ENCODE measurements at places on chromosomes 6 and 20.

- DNase-seq: no peak
These were observed 37.4 kb upstream of the SYNDIG1 start for GRCh38 chr20:24432046-24432442.

GRCh38 chr6:166417285-166417691 is 34.5 kb upstream of the MPC1 start:
- DNase-seq: no peak

DNA sequence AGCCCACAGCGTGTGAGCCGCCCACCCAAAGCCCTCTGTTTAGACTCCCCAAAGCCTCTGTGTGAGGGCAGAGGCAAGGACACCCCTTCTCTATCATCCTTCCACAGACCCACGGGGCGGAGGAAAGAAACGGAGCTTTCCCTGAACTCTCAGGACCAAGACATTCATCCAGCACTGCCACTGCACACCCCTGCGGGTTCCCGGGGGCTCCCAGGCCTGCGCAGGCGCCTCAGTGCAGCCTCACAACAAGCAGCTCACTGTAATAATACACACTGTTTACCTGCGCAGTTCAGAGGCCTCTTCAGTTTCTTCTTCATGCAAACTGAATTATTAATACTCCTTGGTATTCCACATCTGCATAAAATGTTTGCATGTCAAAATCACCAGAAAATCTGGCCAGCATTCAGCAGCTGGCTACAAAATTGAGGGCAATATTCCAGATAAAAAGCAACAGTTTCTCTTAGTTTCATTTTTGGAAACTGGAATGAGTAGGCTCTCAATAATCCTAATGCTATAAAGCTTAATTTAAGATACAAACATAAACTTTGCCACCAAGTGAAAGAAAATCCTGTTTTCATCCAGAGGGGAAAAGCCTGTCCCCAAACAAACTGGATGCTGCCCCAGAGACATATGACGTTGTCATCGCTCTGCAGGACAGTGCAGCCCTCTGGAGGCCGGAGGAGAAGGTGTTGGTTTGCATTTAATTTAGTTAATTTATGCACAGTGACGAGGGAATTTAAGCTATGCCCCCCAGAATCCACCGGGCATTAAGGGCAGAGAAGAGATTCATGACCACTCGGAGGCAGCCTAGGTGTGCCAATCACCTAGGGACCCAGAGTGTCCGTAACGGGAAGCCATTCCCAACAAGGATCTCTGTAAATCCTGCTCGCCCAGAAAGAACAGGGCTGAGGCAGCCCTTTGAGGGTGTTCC is 45.3 kb downstream of the NINL start:
- DNase-seq: no peak

GRCh38 chr20:62149532-62150309 is 6.2 kb downstream of the SS18L1 start:
- DNase-seq: no peak

GRCh38 chr20:15098351-15098750 is 760.9 kb upstream of the FLRT3 start:
- no peak for DNase-seq

DNA sequence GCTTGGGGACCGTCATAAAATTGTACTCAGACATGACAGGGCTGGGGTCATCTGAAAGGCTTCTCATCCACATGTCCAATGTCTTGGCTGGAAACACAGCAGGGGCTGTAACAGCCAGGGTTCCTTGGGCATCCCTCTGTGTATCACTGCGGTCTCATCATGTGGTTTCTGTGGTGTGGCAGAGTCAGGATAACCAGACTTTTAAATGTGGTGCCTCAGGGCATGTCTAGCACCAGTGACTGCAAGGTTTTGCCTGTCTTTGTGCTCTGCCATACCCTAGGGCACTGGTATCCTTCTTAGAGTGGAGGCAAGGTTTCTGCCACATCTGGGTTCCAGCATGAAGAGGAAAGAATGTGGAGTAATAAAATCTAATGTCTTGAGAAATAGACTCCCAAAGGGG is 124.2 kb downstream of the PLEKHG1 start:
- DNase-seq: no peak

GRCh38 chr6:165701564-165702354 is 38.7 kb upstream of the PDE10A start:
- no peak for DNase-seq

GRCh38 chr6:50585441-50586330 is 127.6 kb upstream of the TFAP2D start:
- DNase-seq: no peak

- no peak for DNase-seq
These were observed 25.1 kb upstream of the FBXO30 start for GRCh38 chr6:145839653-145840052.

- DNase-seq: no peak
These were observed 508.0 kb downstream of the TBC1D32 start for GRCh38 chr6:120826253-120826652.

DNA sequence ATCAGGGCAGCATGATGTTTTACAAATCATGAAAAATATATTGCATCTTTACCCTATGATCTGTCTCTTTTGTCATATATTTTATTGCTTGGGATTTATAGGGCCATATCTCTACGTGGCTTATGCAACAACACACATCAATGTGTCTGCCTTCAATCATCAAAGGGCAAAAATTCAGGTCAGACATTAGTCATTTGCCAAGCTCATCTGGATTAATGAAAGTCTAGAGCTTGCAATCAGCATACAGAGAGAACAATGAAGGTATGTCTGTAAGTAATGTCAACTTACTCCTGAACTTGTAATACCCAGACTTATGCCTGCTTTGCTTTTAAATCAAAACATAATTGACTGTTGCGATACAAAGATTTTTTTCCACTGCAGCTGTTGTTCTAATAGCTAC is 282.7 kb downstream of the HAO1 start:
- no peak for DNase-seq

- no peak for DNase-seq
These were observed 47.9 kb upstream of the RNF8 start for GRCh38 chr6:37305841-37306425.

- DNase-seq: no peak
These were observed 112.4 kb upstream of the ZNF217 start for GRCh38 chr20:53706008-53706465.

GRCh38 chr20:38108986-38109541 is 56.0 kb downstream of the TGM2 start:
- no peak for DNase-seq

GRCh38 chr6:169291646-169292337 is 38.1 kb upstream of the THBS2 start:
- DNase-seq: no peak

- DNase-seq: no peak
These were observed 10.4 kb upstream of the RPF2 start for GRCh38 chr6:110971468-110971867.

DNA sequence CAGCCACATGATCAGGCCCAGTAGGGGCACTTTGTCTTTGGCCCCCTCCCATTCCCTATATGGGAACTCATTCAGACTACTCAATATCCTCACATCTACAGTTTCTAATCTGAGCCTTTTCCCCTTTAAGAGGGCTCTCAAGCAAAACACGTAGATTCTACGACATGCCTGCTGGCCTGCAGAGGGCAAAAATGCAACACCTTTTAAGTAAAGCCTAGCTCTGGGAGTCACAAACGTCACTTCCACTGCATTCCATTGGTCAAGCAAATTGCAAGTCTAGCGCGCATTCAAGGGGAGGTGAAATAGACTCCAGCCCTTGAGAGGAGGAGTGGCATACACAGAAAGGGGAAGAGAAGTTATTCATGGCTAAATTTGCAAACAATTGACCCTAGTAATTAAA is 70.6 kb downstream of the CDC40 start:
- no peak for DNase-seq

GRCh38 chr6:36873612-36874442 is 776 bp downstream of the PPIL1 start:
- DNase-seq: no peak

DNA sequence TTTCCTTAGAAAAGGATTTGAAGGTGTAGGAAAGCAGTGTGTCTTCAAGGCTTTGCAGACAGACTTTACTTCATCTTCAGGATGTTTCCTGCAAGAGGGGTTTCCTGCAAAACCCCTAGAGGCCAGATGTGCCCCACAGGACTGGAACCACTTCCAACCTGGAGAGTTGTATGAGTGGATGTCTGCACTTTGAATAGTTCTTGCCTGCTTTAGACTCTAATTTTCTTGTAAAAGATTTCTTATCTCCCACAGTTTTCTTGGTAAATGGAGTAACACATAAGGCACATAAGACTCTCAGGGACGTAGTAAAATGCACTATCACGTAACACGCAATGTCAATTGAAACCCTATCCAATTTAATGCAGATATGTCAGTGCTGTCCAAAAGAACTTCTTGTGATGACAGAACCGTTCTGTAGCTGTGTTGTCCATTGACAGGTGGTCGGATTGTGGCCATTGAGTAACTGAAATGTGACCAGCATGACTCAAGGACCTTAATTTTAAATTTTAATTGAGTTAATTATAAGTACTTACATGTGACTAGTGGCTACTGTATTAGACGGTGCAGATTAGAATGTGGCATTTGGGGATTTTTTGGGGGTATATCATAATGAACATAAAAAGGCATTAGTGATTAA is 118.7 kb downstream of the JARID2 start:
- DNase-seq: no peak

DNA sequence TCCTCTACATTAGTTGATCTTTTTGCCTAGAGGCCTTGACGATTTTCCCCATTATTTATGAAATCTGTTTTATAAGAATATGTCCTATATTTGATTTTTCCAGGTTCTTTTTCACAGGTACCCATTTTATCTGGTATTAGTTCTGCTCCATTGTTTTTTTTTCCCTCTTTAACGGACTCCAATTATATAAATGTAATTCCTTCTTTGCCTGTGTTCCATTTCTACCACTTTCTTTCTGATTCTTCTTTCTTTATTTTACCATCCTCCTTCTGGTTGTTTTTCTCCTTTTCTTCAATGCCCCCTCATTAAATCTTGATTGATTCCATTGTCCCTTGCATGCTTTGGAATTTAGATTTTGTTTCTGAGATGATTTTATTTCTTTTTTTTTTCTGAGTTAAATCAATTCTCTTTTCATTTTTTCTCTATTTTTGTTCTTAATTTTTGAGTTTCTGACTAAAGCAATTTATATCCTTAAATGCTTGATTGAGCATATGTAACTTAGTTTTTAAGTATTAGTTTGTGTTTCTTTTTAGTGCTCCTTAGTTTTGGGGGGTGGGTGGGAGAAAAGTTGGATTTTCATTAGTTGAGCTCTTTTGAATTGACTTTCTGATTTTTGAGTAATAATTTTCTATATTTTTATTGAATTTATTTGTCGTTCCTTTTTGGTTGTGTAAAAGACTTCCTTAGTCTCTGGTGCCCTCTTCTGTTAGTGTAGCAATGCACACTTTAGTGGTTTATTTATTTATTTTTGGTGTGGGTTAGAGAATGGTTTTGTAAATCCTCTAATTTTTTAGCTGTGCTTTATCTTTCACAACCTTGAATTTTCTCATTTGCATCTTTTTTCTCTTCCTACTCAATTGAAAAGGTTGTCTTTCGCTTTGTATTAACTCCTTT is 140.8 kb downstream of the FARS2 start:
- DNase-seq: no peak

- DNase-seq: no peak
These were observed 167.6 kb upstream of the CST7 start for GRCh38 chr20:24781418-24781980.

DNA sequence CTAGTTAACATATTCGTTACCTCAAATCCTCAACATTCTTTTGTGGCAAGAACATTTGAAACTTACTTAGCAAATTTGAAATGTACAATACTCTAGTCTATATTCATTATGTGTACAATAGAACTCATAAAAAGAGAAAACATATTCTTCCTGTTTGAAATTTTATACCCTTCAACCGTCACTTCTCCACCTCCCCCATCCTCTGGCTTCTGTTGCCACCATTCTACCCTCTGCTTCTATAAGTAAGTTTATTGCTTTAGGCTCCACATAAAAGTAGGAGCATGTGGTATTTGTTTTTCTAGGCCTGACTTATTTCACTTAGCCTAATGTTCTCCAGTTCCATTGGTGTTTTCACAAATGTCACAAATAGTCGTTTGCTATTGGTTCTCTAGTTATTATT is 205.3 kb downstream of the TENT5A start:
- no peak for DNase-seq

- no peak for DNase-seq
These were observed 53.5 kb upstream of the UNC93A start for GRCh38 chr6:167237438-167238145.

DNA sequence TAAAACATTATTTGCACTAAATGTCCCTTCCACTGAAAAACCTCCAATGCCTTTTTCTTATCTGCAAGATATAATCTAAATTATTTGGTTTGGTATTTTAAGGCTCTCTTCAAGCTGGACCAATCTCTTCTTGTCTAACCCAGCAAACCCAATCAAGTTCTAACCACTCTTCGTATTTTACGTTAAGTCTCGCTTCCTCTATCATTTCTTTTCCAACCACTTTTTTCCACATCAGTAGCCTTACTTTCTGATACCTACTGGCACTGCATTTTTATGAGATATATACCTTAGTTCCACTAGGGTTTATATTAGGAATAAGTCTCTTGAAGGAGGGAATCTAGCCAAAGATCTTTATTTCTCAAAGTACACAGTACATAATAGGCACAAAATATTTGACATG is 19.1 kb downstream of the FBXL4 start:
- DNase-seq: no peak

DNA sequence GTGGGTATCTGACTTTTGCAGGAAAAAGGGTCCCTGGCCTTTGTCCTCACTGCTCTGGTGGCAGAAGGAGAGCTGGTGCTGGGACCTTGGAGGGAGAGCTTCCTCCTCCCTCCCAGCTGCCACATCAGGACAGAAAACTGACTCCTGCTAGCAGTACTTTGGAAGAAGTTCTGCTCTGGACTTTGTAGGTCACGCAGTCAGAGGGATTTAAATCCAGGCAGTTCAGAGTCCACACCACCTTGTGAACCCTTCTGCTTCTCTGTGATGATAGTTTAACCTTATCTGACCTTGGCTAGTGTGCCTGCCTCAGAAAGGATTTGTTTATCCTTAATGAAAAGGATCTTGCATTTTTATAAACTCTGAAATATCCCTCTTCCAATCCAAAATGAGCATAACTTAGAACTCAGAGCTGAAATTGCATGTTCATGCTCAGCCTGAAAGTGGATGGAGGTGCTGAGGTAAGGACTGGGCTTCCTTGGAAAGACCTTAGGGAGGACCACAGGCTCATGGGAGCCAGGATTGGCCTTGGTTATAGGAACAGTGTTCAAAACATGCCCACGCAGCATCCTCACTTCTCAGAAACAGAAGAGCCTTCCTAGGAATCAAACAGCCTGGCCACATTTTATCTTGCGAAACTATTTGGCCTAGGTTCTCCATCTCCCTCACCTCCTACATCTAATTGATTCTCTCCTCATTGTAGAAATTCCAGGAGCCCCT is 123.9 kb upstream of the SASH1 start:
- DNase-seq: no peak

DNA sequence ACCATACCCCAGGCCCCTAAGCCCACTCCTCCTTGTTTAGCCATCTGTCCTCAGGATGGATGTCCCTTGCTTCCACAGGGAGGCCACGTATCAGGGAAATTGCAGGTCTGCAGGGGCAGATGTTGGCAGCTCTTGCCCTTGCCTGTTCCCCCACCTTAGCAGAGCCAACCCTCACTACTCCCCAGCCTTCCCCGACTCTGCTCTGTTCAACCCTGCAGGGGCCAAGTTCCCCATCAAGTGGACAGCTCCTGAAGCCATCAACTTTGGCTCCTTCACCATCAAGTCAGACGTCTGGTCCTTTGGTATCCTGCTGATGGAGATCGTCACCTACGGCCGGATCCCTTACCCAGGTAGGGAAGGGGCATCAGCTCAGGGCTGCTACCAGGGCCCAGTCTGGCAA is 10.7 kb upstream of the TM9SF4 start:
- no peak for DNase-seq

GRCh38 chr6:51559059-51559458 is 528.4 kb downstream of the PKHD1 start:
- DNase-seq: no peak

Measured in stimulated activated CD4-positive, alpha-beta T cell treated with anti-CD3 and anti-CD28 coated beads, TNF-alpha, amount 100 ng/mL, for 1 hour (primary cell).